ENCODE measurements at places on chromosomes 1 and 21. TPM values are rescaled to one million over a fixed set of nuclear protein-coding genes. Genes with fewer than 3 reads are reported as not detected.

- no peak for DNase-seq
- peaks cover 46% of the 10 kb centered on the region for H3K36me3 ChIP-seq
- no peak overlapping the region for H3K27ac ChIP-seq
- no peak overlapping the region for H3K4me3 ChIP-seq
- no peaks in the 10 kb centered on the region for H3K4me1 ChIP-seq
- no peaks in the 10 kb centered on the region for H3K27me3 ChIP-seq
These were observed 11.9 kb downstream of the MTFR1L start for GRCh38 chr1:25831569-25832196.

GRCh38 chr1:211752317-211752716 is 76.9 kb upstream of the NEK2 start:
- H3K27ac ChIP-seq = no peak overlapping the region
- no peaks in the 10 kb centered on the region for H3K4me1 ChIP-seq
- no peaks in the 10 kb centered on the region for H3K27me3 ChIP-seq
- no peak for DNase-seq
- H3K4me3 ChIP-seq = no peak overlapping the region
- peaks cover 16% of the 10 kb centered on the region for H3K36me3 ChIP-seq

GRCh38 chr1:180026556-180026955 is 71.9 kb downstream of the CEP350 start:
- H3K27ac ChIP-seq = no peak overlapping the region
- H3K4me1 ChIP-seq = peaks cover 25% of the 10 kb centered on the region
- no peak for DNase-seq
- H3K27me3 ChIP-seq = no peaks in the 10 kb centered on the region
- H3K36me3 ChIP-seq = peaks cover 61% of the 10 kb centered on the region

DNA sequence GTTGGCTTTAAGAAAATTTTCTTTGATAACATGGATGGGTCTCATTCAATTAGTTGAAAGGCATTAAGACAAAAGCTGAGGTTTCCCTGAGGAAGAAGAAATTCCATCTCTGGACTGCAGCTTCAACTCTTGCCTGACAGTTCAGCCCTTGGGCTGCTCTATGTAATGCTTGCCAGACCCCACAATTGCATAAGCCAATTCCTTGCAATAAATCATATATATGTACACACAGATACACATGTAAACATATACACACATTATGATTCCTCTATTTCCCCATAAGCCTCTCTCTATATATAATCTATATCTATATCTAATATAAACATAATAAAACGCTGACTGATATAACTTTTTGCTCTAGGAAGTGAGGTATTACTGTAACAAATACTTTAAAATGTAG is 301.5 kb upstream of the PRMT6 start:
- no peaks in the 10 kb centered on the region for H3K36me3 ChIP-seq
- no peak for DNase-seq
- no peaks in the 10 kb centered on the region for H3K27me3 ChIP-seq
- no peak overlapping the region for H3K4me3 ChIP-seq
- no peaks in the 10 kb centered on the region for H3K4me1 ChIP-seq
- no peak overlapping the region for H3K27ac ChIP-seq

KRTAP19-1 gene
- polyA plus RNA-seq = not detected
